ENCODE measurements at places on chromosomes 6 and 20.
A peak's percentile ranks its signal among the peaks of the same experiment; 100 is the strongest.

GRCh38 chr6:123966618-123967017 lies 163.0 kb downstream of the NKAIN2 start:
- no peak for DNase-seq

- DNase-seq: no peak
These were observed 11.8 kb upstream of the CCN5 start for GRCh38 chr20:44703183-44703925.

DNA sequence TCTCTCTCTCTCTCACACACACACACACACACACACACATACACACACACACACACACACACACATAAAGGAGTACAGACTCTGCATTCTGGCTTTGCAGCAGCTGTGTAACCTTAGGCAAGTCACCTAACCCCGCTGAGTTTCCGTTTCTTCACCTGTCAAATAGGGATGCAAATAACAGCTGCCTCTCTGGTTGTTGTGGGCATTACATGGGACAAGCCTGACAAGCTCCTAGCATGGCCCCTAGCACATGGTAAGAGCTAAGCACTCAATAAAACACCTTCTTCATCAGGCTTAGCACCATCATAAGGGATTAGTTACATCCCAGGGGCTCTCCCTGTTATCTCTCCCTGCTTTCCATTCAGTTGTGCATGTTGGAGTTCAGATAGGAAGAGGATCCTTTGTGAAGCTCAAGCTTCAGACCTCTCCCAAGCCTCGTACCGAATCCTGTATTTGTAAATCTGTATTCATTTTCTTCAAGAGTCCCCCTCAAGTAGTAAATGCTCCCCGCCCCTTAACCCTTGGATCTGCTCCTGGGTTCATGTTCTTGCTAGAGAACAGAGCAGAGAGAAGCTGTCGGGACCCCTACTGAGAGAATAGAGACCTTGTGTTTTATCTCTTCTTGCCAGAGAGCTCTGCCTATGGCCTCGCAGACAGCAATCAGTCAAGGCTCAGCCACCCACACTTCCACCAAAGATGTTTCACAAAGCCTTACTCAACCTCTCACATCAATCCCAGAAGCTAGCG lies 2.2 kb downstream of the SLC13A3 start:
- DNase-seq: no peak

DNA sequence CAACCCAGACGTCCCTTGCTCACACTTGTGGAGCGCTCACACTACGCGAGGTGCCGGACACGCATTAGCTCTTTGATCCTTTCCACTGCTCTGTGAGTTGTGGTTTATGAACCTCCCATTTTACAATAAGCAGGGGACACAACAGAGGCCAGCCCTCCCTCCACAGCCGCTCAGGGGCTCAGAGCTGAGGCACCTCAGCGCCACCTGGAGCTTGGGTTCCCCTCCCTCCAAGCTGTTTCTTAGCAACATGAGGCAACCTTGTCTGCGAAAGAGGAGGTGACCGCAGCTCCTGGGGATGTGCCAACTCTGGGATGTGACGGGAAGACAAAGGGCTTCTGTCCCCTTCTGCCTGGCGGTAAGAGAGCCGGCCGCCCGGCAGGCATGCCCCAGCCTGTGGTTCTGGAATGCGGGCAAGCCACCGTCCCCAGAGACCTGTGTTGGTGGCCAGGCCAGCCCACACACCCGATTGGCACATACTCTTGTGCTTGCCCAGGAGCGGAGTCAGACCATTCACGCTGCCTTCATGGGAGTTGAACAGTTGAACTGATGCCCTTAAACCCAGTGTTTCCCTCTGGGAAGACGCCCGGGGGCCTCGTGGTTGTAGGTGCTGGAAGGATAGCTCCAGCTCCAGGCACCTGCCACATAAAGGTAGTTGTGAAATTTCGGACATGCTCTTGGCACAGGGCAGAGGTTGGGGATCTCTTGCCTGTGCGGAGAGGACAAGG lies 44.5 kb downstream of the RBM38 start:
- DNase-seq: peak; percentile 83

DNA sequence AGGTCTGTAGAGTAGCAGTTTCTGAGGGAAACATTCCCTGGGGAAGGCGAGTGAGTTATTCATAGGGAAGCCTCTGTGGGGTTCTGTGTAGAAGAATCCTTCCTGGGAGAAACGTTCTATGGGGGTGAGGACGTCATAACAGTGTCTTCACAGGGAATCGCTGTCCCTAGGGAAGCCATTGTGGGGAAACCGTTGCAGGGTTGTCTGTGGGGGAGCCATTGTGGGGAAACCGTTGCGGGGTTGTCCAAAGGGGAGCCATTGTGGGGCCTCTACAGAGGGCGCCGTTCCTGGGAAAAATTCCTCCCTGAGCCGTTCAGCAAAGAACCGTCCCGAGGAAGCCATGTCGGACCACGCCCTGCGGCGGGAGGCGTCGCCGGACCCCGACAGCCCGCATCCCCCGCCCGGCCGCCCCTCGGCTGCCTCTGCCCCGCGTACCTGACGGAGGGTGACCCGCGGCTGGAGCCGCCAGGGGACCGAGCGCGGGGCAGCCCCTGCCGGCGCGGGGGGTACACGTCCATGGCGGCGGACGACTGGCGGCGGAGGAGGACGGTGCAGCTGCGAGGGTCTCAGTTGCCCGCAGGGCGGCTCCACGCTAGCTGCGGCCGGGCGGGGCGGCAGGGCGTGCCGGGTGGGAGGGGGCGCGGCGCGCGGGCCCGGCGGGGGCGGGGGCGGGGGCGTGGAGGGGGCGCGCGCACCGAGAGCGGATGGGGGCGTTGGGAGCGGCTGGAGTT lies at the start of gene DNAAF9:
Gene DNAAF9, minus strand, starts transcription at position 630 of the 731 bp plus-strand sequence. Its CDS starts 112 bp downstream, at position 518.
- peak; percentile 87 for DNase-seq

DNA sequence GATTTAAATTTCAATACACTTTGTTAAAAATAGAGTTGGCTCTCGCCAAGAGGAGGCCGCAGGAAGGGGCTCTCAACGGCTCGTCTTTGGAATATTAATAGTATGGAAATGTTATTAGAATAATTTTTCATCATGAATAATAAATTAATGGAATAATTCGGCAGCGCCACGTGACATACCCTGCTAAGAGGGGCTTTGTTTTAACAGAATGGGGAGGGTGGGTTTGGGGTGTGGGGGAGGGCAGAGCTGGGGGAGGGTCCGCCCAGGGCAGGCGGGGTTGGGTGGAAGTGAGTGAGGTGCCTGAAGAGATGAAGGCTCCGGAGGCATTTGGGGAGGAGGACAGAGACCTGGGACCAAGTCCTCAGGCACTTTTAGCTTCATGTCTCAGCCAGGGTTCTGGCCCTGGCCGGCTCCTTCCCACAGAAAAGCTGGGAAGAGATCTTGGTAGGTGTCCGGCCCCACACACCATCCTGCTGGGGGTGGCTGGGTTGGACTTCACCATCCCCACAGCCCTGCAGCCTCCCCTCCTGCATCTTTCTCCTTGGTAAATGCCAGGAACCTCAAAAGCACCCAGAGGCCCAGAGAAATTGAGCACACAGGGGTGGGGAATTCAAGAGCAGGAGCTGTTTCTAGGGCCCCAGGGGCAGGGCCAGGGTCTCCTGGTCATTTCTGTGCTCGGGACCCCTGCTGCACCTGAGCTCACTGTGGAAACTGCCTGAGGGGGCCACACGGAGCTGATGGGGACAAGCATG lies 93.6 kb upstream of the BHLHE23 start:
- DNase-seq: peak; percentile 50

- no peak for DNase-seq
These were observed 11.3 kb downstream of the SLC17A5 start for GRCh38 chr6:73642530-73642929.

DNA sequence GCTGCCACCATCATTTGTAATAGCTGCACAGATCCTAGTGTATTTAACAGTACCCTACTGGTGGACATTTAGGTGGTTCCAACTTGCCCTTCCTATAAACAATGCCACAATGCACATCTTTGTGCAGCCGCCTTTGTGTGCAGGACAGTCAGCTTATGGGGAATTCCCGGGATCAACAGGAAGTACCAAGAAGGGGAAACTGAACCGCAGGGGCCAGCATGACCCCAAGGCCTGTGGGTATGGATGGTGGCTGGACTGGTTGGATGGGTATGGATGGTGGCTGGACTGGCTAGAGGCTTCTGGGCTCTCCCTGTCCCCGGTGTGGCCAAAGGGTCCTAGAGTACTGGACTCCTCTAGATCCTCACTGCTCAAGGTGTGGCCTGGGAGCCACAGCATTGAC lies 46.7 kb downstream of the CEBPB start:
- DNase-seq: peak; percentile 23

DNA sequence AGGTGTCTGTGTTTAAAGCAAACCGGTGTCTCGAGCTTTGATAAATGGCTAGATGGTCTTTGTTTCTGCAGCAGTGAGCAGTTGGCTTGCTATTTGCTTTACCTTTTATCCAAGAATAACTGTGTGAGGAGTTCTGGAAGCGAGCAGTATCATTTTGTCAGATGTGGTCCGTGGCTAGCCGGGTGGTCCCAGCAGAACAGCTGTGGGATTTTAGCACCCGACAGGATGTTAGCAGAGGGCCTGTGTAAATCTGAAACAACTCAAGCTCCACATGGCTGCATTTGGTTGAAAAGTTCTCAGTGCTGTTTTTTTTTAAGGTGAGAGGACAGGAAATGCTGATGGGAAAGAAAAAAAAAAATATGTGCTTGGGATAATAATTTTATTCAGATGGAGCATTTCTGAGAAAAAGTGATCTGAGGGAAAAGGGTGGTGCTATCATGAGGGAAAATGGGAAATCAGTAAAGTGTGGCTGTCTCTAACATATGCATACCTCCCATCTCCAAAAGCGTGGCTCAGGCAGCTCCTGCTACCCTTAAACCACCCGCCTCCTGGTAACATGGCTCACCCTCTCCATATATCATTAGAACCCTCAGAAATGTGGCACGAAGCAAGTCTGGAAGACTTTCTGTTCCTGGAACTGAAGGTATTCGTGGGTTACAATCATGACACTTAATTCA lies 215.4 kb downstream of the TSHZ2 start:
- no peak for DNase-seq

GRCh38 chr20:23147964-23148730 lies 62.0 kb upstream of the CD93 start:
- no peak for DNase-seq

GRCh38 chr20:40255365-40255764 lies 433.7 kb downstream of the MAFB start:
- DNase-seq: no peak

DNA sequence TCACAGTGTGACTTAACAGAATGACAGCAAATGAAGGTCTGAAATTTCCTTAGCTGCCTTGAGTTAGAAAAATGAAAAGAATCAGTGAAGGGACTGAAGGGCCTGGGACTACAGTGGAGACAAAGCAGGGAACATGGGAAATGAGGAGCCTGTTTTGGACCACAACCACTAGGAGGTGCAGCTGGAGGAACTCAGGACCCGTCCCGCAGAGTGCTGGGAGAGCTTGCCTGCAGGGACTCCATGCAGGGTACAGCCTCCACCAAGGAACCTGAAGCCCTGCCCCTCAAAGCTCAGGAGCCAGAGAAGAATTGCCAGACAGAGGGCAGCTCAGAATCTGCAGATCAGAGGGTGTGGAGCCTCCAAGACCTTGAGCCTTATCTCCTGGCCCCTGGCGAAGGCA lies 50.7 kb downstream of the LRFN2 start:
- DNase-seq: peak; percentile 28

DNA sequence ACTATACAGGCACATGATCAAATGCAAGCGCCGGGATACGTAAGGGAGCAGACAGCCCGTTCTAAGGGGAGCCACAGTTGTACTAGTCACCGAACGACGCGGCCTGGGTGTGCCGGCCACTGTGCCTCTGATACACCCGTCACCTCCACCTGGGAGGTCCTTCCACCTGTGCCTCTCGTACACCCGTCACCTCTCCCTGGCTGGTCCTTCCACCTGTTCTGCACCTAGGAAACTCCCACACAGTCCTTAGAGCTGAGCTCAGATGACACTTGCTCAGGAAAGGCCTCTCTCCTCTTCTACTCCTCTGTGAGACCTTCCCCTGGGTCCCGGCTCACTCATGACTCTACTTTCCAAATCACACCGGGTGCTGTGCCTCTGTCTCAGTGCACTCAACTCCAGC lies 245.0 kb downstream of the TTLL2 start:
- DNase-seq: no peak

- peak; percentile 93 for DNase-seq
These were observed 477 bp upstream of the LZTS3 start for GRCh38 chr20:3173610-3174441.

GRCh38 chr6:166424431-166424830 lies 41.7 kb upstream of the MPC1 start:
- no peak for DNase-seq

DNA sequence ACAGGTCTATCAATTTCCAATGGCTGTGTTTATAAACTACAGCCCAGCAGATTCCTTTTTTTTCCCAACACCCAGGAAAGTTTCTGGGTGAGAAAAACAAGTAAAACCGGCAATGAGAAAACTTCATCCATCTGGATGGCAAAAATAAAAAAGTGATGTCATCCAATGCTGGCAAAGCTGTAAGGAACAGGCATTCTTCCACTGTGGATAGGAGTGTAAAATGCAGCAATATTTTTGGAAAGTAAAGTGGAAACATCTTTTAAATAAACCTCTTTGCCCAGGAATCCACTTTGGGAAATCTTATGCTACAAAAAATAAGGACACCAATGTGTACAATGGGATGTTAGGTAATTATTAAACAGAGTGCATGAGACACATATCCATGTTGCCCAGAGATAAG lies 102.1 kb upstream of the NT5E start:
- no peak for DNase-seq

DNA sequence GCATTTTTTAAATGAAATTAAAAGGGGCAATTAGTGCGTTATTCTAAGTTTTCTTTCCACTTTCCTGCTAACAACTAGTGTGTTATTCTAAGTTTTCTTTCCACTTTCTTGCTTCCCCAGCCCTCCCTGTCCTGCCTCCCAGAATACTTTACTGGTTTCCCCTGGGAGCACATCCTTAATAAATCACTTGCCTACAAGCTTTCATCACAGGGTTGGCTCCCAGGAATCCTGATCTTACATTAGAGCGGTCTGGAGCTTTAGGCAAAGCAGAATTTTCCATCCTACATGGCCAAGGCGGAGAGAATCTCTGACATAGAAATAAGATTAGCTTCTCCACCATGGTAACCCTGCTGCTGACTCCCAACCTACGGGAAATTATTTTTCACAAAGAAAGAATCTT lies 150.4 kb downstream of the BFSP1 start:
- no peak for DNase-seq

DNA sequence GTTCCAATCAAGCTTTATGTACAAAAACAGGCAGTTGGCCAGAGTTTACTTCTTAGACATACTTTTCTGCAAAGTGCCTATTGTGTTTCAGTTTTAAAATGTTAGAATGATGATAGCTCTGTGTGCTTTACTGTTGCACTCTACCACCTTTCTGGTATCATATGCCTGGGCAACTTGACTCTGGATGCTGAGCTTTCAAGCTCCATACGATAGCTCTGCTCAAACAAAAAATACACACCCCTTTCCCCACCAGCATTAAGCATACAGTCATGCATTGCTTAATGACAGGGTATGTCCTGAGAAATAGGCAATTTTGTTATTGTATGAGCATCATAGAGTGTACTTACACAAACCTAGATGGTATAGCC lies 123.1 kb downstream of the RCAN2 start:
- DNase-seq: no peak

DNA sequence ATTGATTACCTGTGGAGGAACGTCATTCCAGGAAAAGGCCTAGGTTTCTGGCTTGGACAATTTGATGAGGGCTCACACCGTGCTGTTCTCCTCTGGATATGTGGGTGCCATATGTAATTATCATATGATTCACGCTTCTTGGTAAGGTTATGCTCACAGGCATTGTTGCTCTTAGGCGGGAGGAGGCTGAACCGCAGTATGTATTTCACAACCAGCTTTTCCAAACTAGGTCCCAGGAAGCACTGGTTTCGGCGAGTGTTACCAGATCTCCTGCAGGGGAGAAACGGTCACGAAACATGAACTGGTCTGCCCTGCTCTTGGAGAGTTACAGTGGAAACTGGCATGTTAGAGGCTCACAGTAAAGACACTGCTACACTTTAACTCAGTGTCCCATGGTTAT lies 793 bp upstream of the FAM50B start:
- no peak for DNase-seq

Data from Right ventricle myocardium inferior (tissue), 1 donor.